ENCODE measurements at places on chromosomes 3 and 15.
A peak's percentile ranks its signal among the peaks of the same experiment; 100 is the strongest.

DNA sequence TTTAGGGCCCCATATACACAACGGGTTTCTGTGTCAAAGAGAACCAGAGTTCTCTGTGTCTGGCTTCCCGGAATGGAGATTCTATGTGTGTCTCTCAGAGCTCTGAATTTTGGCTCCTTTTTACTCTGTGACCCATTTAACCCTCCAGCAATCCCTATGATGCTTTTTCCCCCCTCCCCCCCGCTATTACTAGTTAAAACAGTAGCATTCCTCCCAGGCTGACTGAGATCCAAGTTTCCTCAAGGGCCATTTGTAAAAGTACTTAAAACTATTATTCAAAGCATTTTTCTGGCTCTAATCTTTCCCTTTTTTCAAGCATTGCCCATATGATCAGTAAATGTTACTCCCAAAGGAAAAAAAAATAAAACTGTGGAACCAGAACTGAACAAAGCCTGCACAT lies 6.6 kb upstream of the STAC start:
- DNase-seq, result no peak

DNA sequence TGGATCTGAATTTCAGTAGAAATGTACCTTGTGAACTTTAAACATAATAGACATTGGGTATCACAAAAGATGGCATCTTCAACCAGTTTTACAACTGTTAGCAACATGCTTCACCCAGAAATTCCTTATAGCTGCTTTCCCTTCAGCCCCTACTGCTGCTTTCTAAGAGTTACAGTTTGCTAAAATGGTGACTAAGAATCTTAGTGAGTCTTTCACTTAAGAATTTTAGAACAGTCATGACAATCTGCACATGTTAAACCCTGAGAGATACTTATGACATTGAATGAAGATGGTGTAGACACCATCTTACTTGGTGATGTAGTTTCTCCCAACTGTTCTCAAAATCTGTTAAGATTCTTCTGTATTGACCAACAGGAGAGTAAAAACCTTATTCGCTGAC lies 129.7 kb upstream of the UBE2E1 start:
- DNase-seq, result no peak

GRCh38 chr3:182914341-182914740 lies 66.0 kb downstream of the DCUN1D1 start:
- no peak for DNase-seq

DNA sequence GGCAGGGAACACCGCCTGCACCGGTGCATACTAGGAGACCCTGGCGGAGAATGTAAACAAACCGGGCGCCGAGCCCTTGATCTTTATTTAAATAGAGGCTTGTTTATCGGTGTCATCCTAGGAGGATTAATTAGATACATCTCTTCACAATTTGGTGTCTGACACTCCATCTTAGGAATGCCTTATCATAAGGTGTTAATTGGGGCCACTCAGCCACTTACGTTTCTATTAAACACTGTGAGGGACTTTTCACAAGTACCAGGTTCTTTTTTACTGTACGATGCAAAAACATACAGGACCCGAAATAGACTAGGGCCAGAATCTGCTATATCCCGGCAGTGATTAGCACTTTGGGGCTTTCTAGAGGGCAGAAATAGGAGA lies 8.0 kb downstream of the EOMES start:
- DNase-seq, result no peak

DNA sequence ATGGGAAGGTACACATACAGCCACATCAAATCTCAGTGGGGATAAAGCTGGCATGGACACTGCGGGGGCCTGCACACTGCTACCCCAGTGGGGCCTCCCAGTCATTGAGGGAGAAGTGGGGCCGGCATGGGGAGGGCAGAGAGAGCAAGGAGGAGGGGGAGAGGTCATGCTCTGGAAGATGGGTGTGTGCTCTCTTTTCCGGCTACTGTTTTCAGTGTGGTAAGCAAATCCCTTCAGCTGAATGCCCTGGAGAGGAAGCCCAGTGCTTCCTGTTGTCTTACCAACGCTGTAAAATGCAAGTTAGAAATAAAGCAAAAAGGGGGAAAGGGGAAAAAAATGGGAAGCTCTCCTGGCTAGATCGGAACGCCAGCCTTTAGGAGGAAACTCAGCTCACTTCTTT lies 30.8 kb downstream of the NRROS start:
- no peak for DNase-seq

DNA sequence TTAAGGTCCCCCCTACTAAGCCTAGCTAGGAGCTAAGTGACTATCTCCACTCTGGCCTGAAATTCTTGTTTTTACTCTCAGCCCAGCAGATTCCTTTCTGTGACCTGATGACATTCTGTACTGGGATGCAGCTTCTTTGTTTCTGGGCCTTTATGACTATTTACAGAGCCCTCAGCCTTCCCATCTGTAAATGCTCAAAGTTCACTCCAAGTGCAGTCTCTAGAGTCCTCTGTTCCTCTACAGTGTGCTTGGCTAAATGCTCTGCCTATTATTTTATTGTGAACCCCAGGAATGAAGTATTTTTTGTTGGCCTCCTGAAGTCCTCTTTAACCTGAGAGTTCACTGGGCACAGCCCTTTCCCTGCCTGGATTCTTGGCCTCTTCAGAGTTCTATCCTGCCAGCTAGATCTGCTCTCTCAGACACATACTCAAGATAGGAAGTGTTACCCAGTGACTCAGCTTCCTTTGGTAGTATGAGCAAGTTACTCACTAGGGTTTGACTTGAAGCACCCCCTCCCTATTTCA lies 278.1 kb upstream of the P2RY1 start:
- DNase-seq, result peak; percentile 88

DNA sequence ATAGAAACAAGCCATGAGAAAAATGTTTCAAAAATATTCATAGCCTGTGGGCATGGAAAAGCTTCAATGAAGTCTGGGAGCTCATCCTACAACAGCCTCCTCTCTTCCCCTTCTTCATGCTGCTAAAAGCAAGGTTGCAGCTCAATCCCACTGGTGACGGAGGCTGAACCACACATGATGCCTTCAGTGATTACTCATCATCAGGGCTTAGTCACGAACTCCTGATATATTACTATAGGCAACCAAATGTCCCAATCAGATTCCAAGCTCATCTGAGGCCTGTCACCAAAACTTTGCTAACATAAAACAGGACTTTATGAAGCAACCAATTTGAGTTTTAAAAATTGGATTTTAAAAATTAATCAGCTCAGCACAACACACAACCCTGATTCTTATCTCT lies 24.0 kb upstream of the SLC24A5 start:
- peak; percentile 42 for DNase-seq

DNA sequence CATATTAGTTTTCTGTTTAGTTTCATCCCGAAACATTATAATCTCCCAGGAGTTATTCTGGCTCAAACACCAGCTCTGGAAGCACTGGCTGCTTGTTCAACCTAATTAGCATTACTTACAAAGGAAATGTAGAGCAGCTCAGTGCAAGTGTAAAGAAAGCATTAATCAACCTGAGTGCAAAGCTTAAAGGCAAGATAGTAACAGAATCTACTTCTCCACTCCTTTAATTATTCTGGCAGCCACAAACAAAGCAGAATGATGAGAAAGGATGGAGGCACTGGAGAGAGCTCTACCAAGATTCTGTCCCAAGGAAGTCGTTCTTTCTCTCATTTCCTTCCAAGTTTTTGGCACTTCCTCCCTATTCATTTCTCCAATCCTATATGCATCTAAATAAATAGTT lies 1384.0 kb downstream of the ZPLD1 start:
- DNase-seq, result no peak

DNA sequence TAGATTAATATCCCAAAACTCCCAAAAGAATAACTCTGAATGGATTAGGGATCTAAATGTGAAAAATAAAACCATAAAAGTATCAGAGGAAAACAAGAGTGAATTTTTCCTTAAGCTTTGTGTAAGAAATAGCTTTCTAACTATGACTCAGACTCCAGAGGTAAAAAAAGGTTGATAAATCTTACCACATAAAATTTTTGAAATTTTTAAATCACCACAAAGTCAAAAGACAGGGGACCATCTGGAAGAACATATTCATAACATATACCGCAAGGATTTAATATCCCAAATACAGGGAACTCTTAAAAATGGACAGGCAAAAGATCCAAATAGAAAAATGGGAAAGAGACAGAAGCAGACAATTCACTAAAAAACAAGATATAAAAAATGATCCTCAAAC lies 145.0 kb downstream of the ARNT2 start:
- DNase-seq, result peak; percentile 72

- DNase-seq, result peak; percentile 33
Measured at GRCh38 chr3:36843065-36844051, 79.0 kb upstream of the DCLK3 start.

GRCh38 chr3:70531063-70531657 lies 218.7 kb upstream of the MDFIC2 start:
- peak; percentile 64 for DNase-seq

DNA sequence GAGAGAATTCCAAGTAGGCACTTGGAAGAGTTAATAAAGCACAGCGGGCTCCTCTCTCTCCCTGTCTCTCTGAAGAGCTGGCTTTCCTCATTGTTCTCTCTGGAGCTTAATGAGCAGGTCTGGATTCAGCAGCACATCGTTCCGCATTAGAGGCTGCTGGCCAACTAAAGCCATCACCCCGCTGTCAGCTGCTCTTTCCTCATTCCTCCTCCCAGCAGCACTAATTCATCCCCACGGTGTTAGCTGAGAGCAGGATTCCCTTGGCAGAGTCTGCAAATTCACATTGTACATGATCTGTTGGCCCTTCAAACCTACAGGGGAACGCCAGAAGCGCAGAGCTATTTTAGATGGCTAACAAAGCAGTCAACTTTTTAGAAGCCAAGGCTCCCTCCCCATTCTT lies 44.2 kb downstream of the SGO1 start:
- DNase-seq, result peak; percentile 13

DNA sequence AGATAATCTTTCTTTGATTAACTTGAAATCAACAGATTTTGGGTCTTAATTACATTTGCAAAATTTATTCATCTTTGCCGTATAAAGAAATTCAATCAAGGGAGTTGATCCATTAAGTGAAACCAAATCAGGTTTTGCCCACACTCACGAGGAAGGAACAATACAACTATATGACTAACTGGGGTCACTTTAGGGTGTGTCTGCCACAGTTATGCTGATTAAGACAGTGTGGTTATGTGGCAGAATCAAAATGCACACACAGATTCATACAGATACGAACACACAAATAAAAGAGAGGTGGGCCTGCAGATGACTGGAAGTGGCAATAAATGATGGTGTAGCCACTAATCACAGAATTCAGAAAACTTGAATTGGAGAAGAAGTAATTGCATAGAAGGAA lies 543.5 kb downstream of the GABRG3 start:
- no peak for DNase-seq

DNA sequence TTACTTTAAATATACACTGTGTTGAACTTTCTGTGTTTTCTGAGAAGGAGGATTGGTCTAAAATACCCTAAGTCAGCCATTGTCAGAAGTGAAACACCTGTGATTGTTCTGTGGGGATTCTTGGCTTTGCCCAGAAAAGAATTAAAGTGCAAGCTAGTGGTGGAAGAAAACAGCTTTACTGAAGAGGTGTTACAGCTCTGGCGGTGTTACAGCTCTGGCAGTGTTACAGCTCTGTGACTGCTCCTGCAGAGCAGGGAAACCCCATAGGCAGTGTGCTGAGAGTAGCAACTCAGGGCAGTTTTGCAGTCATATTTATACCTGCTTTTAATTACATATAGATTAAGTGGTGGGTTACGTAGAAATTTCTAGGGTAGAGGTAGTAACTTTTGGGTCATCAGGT lies 66.6 kb downstream of the C3orf20 start:
- DNase-seq, result no peak

- no peak for DNase-seq
Measured at GRCh38 chr3:109339714-109340648, 2.6 kb upstream of the DPPA4 start.

DNA sequence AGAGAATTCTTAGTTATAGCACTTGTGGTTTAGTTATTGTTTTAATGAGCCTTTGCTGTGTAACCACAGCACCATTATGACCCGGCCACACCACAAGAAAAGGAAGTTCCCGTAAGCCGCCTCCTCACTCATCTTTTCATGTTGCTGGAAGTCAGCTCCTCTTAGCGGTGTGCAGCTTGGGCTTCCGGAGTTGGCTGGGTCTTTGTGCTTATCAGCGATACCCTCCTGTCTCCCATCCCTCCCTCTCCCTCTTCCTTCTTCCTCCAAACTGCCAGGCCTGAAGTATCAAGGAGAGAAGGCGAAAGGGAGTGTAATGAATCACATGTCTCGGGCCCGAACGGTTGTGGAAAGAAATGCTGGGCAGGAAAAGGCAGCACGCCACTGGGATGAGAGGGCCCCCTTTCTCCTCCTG lies 353.5 kb downstream of the MCTP2 start:
- peak; percentile 31 for DNase-seq

GRCh38 chr3:36493051-36493450 lies 112.7 kb downstream of the STAC start:
- DNase-seq, result no peak

- DNase-seq, result no peak
Measured at GRCh38 chr15:83435202-83435601, 11.9 kb upstream of the SH3GL3 start.

DNA sequence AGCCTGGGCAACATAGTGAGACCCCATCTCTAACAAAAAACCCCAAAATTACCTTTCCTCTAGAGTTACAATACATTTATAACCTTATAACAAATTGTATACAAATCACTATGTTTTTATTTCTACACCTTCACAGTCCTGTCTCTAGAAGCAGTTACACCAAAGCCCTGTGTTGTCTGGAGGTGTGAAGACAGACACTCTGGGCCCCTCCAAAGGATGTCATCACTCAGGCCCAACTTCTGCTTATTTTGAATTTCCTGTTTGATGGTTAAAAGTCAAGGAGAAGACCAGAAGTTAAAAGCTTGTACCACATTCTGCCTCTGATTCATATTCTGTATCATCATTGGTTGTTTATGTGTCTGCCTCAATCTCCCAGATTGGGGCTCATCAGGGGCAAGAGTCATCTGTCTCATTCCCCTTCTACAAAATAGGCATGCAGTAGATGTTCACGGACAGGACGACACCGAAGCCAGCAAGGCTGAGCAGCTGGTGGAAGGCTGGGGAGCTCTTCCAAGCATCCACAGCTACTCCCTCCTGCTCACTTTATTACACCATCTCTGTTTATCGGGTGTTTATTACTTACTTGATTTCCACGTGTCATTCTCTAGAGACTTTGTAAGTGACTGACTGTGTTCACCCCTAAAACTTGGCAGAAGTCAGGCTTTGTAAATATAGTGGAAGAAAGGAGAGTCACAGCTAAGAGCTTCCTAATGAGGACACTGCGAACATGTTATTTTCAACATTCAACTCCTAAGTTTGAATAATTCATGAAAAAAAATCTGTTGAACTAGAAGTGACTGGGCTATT lies 136.8 kb upstream of the ANKRD28 start:
- DNase-seq, result no peak

DNA sequence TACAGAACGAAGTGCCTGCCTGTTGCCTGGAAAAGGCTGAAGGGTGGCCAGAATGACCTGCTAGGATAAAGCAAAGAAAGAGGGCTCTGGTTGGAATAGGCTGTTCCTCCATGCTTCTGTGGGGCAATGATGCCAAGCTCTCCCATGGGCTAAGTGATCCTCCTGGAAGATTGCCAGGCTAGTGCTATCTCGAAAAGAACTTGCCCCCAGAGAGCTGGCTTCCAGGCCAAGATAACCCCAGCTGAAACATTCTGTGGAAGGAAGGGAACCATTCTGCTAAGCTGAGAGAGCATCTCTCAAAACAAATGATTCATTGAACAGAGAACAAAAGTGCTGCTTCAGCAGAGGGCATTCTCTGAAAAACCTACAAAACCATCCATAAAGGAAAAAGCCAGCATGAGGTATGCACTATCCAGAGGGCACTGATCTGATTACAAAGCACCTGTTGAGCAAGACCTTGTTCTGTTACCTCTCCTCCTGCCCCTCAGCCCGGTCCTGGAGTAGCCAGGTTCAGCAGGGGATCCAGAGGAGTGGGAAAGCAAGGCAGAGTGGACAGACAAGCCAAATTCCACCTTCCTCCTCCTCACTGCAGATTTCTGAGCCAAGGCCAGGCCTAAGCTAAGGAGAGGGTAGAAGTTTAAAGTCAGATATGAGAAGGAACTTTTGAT lies 31.9 kb upstream of the SPRED1 start:
- no peak for DNase-seq

All from cardiac fibroblast (primary cell).